Stimulated activated naive CD8-positive, alpha-beta T cell treated with anti-CD3 and anti-CD28 coated beads, Interleukin-15, amount 100 ng/mL, for 72 hours (primary cell): ENCODE measurements at places on chromosomes 12 and 14.
A peak's percentile ranks its signal among the peaks of the same experiment; 100 is the strongest.

DNA sequence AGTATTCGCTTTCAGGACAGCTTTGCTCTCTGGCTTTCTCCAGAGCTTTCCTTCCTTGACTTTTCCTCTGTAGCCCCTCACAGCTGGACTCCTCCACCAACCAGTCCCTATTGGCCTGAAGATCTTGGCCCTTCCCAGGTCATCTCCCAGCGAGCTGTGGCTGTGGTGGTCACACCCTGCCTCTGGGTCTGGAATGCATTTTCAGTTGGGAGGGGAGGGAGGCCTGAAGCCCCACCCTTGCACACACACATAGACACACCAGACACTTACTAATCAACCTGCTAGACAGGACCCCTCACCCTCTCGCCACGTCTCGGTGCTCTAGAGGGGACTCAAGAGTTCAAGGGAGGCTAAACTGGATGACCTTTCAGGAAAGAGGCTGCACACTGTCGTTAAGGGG, 13.9 kb downstream of the JDP2 start:
- DNase-seq, result no peak

GRCh38 chr14:34833549-34834523, 41.3 kb downstream of the BAZ1A start:
- no peak for DNase-seq

- no peak for DNase-seq
Observed at GRCh38 chr12:22979854-22980469, 355.0 kb downstream of the ETNK1 start.

DNA sequence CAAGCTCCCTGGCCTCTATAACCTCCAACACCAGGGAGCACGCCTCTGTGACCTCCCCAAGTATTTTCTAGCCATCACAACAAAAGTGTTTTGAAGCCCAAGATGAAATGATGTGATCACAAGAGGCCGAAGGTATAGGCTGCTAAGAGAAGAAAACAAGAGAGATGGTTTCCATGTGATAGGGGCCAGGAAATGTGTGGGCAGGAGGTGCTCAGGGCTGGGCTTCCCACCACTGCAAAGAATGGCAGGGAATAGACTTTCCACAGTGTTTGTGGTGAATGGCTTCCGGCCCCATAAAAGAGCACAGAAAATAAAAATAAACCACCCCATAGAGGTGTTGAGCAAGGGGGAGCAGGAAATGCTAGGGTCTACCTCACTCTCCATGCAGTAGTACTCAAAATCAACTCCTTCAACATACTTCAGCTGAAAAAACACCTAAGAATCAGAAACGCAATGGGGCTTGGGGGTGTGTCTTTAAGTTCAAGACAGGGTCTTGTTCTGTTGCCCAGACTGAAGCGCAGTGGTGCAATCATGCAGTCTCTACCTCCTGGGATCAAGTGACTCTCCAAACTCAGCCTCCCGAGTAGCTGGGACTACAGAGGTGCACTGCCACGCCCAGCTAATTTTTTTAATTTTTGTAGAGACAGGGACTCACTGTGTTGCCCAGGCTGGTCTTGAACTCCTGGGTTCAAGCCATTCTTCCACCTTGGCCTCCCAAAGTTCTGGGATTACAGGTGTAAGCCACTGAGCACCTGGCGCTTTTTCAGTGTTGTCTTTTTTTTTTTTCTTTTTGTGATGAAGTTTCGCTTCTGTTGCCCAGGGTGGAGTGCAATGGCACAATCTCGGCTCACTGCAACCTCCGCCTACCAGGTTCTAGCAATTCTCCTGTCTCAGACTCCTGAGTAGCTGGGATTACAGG, 27.1 kb downstream of the DAD1 start:
- DNase-seq, result peak; percentile 81

DNA sequence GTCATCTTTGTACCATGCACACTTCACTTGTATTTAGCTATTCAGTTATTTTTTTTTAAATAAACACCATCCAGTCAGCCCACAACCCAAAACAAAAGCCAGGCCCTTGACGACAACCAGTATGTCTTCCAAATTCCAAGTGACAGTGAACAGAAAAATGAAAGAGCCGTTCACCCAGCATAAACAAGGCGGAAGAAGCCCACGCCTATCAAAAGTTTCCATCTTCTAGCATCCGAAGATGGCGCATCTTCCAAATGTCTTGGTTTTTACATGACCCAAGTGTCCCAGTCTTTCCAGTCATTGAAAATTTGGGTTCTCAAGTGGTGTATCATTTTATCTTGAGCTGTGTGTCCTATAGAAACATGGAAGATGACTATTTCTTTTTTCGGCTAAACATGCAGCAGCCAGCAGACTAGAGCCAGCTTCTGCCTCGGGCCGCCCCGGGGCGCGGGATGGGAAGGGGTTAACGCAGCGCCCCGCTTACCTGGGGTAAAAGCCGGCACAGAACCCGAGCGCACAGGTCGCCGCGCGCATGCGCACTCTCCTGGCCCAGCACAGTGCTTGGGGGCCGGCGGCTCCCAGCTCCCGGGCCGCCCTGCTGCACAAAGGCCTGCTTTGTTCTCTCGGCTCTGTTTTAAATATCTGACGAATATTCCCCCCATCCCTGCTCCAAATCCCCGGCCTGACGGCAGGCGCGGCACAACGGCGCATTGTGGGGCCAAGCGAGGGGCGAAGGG, 164.8 kb downstream of the ZFP36L1 start:
- DNase-seq, result no peak
